ENCODE measurements at places on chromosomes 11 and 22. TPM values are rescaled to one million over a fixed set of nuclear protein-coding genes. Genes with fewer than 3 reads are reported as not detected.

The C11orf86 gene
- 82.9 TPM for total RNA-seq

The TPBGL gene
- total RNA-seq, result 0.11 TPM

The OR52I2 gene
- not detected for total RNA-seq

The HEPN1 gene
- not detected for total RNA-seq

The ZBED4 gene
- total RNA-seq, result 19.5 TPM

The OTOG gene
- not detected for total RNA-seq

The EXPH5 gene
- total RNA-seq, result 51.8 TPM

The GDPD4 gene
- total RNA-seq, result not detected

The AIFM3 gene
- total RNA-seq, result 184 TPM

The DRICH1 gene
- total RNA-seq, result 0.64 TPM

The COPB1 gene
- total RNA-seq, result 83.8 TPM

The GPR83 gene
- total RNA-seq, result not detected

The C11orf65 gene
- total RNA-seq, result 0.46 TPM

The SPI1 gene
- 5.0 TPM for total RNA-seq

The VWCE gene
- total RNA-seq, result 0.36 TPM

The LDHAL6A gene
- total RNA-seq, result not detected

The CBLIF gene
- 0.31 TPM for total RNA-seq

The MIOX gene
- total RNA-seq, result not detected

The SEPTIN5 gene
- 4.4 TPM for total RNA-seq

The MSANTD2 gene
- total RNA-seq, result 7.3 TPM

The OR8G5 gene
- total RNA-seq, result not detected

The MS4A6E gene
- not detected for total RNA-seq

The WBP2NL gene
- total RNA-seq, result 2.1 TPM

The ZNF280A gene
- not detected for total RNA-seq

The TREH gene
- total RNA-seq, result 1.2 TPM

The CAPN1 gene
- 367 TPM for total RNA-seq

The CSKMT gene
- total RNA-seq, result 14.0 TPM

The CLDN5 gene
- 18.6 TPM for total RNA-seq

The KCTD14 gene
- 11.9 TPM for total RNA-seq

The MPEG1 gene
- 5.0 TPM for total RNA-seq

The FAM180B gene
- 0.42 TPM for total RNA-seq

The OR2AG2 gene
- total RNA-seq, result 0.11 TPM

The P4HA3 gene
- total RNA-seq, result 0.27 TPM

The MRGPRE gene
- not detected for total RNA-seq

The GSC2 gene
- not detected for total RNA-seq

The PLEKHA7 gene
- total RNA-seq, result 110 TPM

The CATSPER1 gene
- 0.39 TPM for total RNA-seq
